Testis (tissue), 5 donors: ENCODE measurements at places on chromosomes 7 and 10.

GRCh38 chr7:155257482-155258225, 40.0 kb upstream of the INSIG1 start:
- DNase-seq: peak; percentile 53

DNA sequence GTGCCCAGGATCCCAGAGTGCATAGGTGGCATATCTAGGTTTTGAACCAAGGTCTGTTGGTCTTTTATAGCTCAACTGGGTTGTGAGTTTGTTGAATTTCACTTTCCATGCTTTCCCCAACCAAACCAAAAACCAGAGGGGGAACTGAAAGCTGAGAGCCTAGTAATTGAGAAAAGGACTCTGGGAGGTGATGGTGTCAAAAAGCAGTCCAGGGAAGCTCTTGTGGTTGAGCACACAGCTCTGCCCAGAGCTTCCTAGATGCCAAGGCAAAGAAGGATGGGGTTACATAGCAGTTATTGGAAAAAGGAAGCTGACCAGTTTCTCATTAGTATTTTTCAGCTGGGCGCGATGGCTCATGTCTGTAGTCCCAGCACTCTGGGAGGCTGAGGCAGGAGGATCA, 9.9 kb downstream of the POR start:
- DNase-seq: no peak

- no peak for DNase-seq
These were observed 7.8 kb upstream of the GPR22 start for GRCh38 chr7:107461938-107462533.

- no peak for DNase-seq
These were observed 48.1 kb downstream of the ATRNL1 start for GRCh38 chr10:115141254-115141653.

DNA sequence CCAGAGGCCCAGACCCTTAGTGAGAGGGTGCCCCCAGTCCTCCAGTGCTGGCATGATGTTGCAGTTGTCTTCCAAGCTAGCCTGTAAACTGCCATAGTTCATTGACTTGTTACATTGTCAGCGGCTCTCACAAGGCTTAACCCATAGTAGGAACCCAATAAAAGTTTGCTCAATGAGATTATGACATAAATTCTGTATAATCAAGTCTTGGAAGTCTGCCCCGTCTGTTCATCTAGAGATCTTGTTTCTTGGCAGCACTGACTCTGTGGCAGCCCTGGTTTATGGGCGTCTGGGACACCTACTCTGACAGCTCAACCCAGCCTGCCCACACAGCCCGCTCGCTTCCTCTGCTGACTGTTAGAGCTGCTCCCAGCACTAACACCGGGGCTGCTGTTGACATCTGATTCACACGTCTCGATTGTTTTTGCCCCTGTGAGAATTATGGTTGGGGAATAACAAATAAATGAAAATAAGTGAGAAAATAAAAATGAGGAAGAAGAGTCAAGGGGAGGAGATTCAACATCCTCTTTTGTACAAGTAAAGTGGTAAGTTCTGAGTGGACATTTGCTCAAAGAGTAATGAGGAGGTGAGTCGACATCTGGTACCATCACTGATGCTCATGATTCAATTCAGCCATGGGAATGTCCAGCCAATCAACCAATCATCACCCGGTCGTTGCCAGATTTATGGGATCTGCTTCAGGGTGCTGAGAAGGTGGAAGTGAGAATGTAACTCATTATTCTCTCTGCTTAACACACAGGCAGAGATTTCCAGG, 160.8 kb downstream of the SPAG6 start:
- DNase-seq: peak; percentile 18

GRCh38 chr10:53491774-53492173, 719.2 kb upstream of the MBL2 start:
- DNase-seq: no peak

DNA sequence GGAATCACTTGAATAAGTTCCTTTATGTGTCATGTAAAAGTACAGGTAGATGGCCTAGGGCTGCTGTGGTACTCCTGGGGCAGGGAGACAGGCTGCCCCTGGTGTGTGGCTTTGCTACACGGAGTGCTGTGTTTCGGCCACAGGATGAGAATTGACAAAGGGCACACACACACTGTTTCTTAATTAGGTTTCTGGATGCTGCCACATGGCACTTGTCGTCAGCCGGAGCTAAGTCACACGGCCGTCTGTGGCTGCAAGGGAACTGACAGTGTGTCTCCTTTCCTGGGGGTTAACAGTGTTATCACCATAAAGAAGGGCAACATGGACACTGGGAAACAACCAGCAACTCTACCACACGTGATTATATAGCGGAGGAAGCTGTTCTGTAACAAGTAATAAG, 55.7 kb upstream of the CREB5 start:
- DNase-seq: no peak

- no peak for DNase-seq
These were observed 676.7 kb downstream of the PCDH15 start for GRCh38 chr10:54124209-54124885.

DNA sequence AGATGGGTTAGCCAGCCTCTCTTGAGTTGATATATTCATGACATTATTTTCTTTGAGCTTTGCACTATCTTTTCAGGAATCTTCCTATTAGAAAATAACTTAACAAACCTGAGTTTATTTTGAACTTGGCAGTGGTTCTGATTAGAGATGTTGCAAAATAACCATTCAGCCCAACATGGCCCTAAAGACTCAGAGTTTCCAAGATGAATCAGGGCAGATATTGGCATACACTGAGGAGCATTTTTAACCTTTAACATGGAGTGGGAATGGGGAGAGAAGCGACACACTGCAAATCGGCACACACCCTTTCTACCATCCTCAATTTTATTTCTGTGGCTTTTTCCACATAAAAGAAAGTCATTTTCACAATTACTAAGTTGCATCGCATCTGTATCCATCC, 190.8 kb downstream of the TRIL start:
- DNase-seq: no peak

DNA sequence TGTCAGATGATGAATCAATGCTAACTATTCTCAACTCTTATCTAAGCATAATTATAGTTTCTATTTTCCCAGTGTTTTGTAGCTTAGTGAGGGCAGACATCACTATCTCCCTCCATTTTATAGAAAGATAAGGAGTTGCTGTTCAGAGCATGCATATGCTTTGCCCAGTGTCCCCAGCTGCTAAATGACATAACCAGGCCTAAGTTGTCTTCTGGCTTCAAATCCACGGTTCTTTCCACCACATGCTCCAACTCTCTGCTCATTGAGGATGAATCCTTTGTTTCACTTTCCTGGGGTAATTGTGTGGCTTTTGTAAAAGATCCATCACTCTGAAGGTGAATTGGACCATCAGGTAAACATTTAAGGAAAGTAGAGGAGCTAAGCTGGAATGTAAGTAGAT, 134.0 kb downstream of the SNX10 start:
- no peak for DNase-seq

GRCh38 chr10:79209340-79209739, 137.9 kb upstream of the PPIF start:
- no peak for DNase-seq

GRCh38 chr7:74058486-74058885, 25.1 kb upstream of the LIMK1 start:
- no peak for DNase-seq

DNA sequence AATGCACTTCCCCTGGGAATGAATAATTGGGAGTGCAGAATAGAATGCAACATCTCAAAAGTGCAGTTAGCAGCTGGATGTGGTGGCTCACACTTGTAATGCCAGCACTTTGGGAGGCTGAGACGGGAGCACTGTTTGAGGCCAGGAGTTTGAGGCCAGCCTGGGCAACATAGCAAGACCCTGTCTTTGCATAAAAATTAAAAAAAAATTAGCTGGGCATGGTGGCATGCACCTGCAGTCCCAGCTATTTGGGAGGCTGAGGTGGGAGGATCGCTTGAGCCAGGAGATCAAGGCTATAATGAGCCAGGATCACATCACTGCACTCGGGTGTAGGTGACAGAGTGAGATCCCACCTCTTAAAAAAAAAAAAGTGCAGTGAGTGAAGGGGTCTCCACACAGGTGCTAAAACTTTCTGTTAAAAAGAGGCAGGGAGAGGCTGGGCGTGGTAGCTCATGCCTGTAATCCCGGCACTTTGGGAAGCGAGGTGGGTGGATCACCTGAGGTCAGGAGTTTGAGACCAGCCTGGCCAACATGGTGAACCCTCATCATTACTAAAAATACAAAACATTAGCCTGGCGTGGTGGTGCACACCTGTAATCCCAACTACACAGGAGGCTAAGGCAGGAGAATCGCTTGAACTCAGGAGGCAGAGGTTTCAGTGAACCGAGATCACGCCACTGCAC, 13.5 kb upstream of the ZMIZ1 start:
- no peak for DNase-seq

- DNase-seq: no peak
These were observed 7.1 kb downstream of the ZNF736 start for GRCh38 chr7:64320547-64321513.
